ENCODE measurements at places on chromosomes 4 and X. TPM values are rescaled to one million over a fixed set of nuclear protein-coding genes. Genes with fewer than 3 reads are reported as not detected.

DNA sequence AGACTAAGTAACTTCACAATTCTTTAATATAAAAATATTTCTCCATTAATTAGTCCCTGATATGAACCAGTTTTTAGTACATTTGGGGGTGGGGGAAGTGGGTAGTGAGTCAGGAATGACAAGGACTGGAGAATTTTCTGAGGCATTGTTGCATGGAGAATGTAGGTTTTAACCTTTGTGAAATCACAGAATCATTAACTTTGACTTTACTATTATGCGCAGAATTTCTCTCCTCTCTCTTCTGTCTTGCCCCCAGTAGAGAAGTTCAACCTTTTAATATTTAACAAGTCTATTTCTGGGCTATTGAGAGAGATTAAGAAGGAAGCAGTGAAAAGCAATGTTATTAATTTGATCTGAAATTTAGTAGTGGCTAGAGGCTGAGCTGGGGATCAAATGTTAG lies 597.0 kb downstream of the PCDH18 start:
- DNase-seq: no peak

GRCh38 chr4:106344647-106344970 lies 24.0 kb downstream of the GIMD1 start:
- DNase-seq: no peak

Gene ACOX3
- polyA plus RNA-seq: 14.5 TPM

Gene FAT4
- polyA plus RNA-seq: not detected

Gene EPGN
- not detected for polyA plus RNA-seq

Measured in naive B cell (primary cell).